ENCODE measurements at places on chromosomes 1 and 21. TPM values are rescaled to one million over a fixed set of nuclear protein-coding genes. Genes with fewer than 3 reads are reported as not detected.

- no peak for DNase-seq
Measured at GRCh38 chr1:170538687-170539086, 6.7 kb downstream of the GORAB start.

The PEAR1 gene
- total RNA-seq = 0.27 TPM

DNA sequence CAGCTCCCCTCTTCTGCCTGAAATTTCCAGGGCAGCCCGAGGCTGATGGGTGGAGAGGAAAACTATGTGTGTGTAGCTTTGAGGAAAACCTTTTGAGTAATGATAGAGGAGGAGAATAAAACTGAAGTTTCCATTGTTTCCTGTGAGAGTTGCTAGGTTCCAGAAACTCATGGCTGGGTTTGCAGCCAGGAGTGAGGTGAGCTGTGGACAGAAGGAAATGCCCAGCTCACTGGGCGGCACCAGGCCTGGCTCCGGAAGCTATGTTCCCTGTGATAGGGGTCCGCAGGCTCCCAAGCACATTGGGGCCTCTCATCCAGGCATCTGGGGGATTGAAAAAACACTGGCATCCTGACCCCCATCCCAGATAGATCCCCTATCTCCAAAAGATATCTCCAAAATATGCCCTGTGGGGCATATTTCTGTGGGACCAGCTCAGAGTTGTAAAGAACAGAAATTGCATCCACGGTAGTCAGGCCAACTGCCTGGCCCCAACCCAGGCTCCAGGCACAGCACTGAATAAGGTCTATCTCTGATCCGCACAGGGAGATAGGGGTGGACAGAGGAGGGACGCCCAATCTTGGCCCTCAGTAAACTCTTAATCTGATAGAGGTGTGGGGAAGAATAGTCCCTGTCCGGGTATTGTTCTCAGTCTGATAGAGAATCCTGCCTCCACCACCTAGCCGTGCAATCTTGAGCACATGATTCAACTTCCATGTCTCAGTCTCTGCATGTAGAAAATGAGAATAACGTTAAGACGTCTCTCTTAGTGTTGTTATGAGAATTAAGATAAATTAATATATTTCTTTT is 1.8 kb upstream of the HSPG2 start:
- no peak for DNase-seq

The FCGR3A gene
- not detected for total RNA-seq

The VHLL gene
- not detected for total RNA-seq

The TMPRSS3 gene
- total RNA-seq = 0.17 TPM

DNA sequence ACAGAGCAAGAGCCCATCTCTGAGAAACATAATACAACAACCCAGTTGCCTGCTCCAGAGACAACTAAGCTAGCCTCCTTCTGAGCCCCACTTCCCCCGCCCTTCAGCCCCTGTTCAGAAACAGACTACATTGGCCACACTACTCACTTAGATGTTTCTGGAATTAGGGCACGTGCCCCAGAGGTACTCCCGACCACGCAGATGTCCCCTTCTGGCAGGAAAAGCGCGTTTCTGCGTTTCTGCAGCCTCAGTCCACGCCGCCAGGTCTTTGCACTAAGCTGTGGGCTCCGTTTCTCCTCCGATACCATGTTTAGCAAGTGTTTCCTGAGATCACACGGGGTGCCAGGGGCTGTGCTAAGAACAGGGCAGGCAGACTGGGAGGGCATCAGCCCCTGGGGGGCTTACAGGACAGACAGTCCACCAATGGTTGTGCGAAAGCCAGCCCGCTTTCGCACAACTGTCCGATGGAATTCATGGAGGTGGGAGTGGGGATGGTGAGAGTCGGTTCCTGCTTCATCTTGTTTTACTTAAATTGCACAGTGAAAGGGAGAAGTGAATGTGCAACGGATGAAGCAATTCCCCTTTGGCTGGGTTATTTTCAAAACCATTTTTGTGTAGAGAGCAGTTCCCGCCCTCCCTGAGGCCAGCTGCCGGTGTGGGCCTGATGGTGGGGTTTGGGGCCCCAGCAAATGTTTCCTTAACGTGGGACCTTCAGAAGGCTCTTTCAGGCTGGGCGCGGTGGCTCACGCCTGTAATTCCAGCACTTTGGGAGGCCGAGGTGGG is 2.7 kb downstream of the PIK3CD start:
- DNase-seq = no peak

The CHODL gene
- total RNA-seq = 0.12 TPM

DNA sequence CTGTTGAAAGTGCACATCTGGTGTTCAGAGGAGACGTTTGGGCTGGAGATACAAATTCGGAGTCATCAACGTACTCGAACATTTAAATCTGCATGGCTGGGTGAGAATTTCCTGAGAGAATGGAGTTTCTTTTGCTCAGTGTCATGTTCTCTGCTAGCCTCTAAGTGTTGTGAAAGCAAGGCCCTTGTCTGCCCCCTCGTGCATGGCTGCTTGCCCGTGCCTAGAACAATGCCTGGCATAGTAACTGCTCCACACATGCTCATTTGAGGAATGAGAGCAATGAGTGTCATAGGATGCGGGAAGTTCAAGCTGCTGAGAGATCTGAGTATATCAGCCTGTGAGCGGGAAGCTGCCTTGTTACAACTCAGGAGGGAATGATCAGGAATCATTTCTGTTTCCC is 171.1 kb upstream of the CSF3R start:
- no peak for DNase-seq

DNA sequence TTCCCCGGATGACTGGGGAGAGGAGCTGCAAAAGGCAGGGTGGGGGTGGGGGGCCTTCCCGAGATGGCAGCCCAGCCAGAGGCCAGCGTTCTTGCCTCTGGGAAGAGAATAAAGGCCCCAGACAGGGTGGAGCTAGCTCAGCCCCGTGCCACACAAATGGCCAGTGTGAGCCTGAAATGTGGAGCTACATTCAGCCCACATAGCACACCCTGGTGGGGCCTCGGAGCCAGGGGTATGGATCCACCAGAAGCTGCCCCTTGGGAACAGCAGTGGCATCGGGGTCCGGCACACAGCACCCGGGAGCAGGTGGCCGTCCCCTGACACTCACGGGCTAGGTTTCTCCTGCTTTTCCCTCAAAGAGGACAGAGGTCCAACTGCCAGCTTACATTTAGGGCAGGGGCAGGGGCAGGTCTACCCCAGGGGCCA is 93.9 kb downstream of the PDE9A start:
- no peak for DNase-seq

DNA sequence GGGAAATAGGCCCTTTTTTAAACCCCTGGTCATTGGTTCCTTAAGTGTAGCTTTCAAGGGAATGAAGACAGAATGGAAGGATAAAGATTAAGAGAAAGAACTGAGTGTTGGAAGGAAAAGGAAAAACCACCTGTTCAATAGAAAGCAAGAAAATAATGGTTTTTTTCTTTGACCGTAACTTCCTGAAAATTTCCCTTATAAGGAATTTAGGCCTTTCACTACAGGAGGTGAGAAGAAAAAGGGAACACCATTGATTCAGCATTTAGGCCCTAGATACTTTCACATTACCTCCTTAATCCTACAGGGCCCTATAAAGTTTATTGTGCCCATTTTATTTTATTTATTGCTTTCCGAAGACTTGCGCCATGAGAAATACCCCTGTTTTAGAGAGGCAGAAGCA is 18.9 kb downstream of the KPNA6 start:
- DNase-seq = no peak

The ARHGEF16 gene
- total RNA-seq = 6.7 TPM

DNA sequence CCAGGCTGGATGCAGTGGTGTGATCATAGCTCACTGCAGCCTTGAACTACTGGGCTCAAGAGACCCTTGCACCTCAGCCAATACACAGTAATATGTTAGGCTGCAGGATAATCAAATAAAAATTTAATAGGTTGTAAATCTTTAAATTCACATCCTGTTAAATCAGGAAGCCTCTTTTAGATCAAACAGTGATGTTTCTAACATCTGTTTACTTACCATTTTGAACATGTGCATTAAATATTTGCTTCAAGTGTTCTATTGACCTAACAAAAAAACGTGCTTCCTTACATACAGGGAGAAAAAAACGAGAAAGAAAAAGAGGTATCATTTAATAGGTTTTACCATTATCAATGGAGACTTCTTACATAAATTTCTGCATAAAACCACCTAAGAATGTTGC is 70.6 kb downstream of the IARS2 start:
- DNase-seq = no peak

DNA sequence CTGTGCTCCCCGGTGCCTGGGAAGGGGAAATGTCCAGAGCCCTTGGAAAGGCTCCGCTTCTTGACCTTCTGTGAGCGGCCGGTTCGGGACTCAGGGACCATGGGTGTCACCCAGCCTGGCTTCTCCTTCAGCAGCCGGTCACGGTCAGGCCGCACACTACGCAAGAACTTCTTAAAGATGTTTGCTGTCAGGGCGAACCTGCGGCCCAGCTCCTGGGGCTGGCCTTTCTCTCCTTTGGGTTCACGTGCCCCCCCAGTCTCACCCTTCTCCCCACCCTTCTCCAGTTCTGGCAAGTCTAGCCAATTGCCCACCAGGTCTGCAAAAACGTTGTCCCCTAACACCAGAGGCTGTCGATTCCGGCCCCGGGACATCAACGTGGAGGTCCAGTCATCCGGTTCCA is 12.1 kb downstream of the INKA2 start:
- no peak for DNase-seq

DNA sequence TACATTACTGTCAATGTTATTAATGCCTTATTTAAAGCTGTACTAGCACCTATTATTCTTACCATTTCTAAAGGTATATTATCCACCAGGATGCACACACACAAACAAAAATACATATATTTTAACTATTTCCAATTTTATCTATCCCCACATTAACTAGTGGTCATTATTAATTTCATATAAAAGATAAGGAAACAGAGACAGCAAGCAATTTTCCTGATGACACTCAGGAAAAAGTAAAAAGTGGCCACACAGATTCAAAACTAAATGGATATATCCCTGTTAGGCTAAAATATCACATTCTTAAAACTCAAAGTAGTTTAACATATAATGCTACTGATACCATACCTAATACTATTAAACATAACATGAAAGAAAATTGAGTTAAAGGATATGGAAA is 534.1 kb downstream of the KCNT2 start:
- no peak for DNase-seq

DNA sequence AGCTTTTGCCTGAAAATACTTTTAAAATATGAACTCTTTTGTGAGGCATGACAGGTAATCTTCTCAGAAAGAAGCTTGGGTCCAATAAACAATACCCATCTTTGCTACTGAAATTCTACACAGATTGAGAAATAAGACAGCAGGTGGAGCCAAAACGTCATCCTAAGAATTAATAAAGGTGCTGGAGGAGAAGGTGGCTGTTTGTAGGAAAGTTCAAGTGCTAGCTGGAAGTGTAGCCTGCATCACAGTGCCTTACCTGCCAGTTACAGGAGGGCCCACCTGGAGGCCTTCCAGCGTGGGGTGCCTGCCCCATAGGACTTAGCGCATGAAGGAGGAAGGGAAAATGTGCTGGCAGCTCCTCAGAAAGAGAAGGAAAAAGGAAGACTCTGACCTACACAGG is 93.7 kb downstream of the TTC3 start:
- DNase-seq = peak; percentile 3

GRCh38 chr1:170122366-170122765 is 23.4 kb upstream of the NTMT2 start:
- no peak for DNase-seq

DNA sequence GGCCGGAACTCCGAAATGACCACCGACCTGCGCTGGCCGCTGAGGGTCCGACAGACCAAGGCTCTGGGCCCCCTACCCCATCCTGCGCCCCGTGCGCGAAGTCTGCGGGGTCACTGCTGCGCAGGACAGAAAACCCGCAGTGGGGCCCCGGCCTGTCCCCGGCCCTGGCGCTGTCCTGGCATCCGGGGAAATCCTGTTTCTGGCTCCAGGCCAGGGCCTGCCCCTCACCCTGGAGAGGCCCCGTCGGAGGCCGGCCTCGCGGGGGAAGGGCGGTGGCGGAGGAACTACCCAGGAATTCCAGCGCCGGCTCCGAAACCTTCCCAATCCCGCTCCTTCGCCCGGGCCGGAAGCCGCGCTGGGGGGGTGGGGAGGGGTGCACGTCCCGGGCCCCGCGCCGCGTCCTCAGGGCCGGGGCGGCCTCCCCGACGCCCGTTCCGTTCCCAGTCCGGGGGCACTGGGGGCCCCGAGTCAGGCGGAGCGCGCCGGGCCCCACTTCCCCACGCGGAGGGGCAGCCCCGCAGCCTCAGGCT is 77.0 kb downstream of the MORN1 start:
- peak; percentile 27 for DNase-seq

DNA sequence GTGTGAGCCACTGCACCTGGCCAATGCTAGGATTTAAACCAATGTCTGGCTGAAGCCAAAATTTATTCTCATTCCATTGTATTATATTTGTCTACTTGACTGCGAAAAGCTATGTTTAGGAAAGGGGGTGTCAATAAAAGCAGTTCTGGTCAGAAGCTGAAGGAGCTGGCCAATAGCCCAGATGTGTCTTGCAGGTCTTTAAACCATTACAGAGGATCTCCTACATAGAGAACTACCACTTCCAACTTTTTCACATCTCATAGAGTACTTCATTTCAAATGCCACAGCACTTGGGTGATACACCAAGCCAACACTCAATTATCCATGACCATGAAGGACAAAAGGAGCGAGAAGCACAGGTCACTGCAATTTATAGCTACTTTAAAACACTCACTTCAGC is 2.5 kb downstream of the SYT11 start:
- DNase-seq = no peak

Data from NCI-H460 (cell line).